ENCODE measurements at places on chromosomes 6 and 20.
A peak's percentile ranks its signal among the peaks of the same experiment; 100 is the strongest.

GRCh38 chr6:165847407-165848085 is 184.5 kb upstream of the PDE10A start:
- DNase-seq: peak; percentile 53

DNA sequence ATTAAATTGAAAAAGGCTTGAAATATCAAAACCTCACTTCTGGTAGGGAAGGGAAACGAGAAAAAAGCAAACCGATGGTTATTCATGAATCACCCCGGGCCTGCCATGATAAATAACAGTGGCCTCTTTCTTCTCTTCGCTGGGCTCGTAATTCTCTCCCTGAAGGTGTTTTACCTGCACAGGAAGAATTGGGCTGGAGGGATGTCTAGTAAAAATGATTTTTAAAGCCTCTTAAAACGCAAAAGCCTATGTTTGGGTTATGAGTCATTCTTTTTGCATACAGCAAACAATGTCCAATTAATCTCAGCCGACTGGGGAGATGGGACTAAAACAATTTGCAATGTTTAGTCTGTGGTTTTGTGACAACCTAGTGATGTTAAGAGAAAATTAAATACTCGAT is 16.8 kb downstream of the LINC00237 start:
- DNase-seq: no peak

DNA sequence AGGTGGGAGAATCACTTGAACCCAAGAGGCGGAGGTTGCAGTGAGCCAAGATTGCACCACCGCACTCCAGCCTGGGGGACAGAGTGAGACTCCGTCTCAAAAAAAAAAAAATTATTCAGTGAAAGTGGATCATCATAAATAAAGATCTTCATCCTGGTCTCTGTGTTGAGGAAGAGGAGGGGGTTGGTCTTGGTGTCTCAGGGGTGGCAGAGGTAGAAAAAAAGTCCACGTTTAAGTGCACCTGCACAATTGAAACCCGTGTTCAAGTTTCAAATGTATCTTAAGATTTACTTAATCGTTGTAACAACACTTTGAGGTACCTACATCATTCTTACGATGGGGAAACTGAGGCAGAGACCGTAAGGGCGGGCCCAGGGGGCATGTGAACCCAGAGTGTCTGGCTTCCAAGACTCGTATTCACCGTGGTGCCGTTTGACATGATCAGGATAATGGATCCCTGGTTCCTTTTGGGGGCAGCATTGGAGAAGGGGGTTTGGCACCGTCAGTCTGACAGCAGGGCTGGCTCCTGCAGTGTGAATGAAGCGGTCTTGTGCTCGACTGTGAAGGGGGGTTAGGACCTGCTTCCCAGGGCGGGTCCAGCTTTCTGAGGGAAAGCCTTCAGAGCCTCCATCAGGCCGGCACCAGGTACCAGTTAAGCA is 32.9 kb upstream of the ID1 start:
- DNase-seq: peak; percentile 66

DNA sequence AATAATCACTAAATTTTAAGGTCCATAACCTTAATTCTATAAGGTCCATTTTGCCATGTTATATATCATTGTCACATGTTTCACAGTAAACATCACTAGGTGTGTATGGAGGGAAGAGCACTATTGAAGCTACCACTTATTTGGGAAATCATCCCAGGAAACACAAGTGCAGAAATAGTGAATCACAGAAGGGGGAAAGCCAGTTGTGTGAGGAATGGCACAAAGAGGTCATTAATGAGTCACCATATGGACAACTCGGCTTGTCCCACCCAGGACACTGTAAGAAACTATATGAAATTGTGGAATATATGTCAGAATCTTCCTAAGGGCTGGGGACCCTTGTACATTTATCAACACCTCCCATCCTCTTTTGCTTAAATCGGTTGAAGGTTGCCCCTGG is 13.7 kb downstream of the BTN3A1 start:
- DNase-seq: no peak

DNA sequence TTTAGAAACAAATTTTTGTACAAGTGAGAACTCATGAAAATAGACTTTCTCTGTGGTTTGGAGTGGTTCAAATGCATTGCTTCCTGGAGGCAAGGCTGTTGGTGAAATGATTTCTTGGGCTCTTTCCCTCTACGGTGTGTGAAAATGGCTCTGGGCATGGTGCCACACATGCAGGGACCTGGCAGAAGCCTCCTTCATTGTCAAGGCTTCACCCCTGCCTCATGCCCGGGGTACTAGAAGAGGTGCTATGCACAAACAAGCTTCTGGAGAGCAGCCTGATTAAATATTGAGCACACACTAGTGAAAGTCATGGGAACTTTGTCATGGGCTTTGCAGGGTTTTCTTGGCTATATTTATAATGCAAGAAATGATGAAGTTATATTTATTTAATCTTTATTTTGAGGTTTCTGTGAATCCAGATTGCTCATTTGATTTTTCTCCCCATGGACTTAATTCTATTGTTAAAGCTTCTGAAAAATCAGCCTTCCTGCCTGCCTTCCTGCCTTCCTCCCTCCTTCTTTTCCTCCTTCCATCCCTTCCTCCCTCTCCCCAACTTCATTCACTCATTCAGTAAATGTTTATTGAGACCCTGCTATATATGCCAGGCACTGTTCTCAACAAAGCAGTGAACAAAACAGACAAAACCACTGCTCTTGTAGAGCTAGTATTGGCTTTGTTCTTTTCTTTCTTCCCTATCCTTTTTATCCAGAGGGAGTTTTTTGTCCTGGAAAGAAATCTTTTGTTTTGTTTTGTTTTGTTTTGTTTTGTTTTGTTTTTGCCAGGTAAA is 21.0 kb downstream of the C6orf89 start:
- DNase-seq: peak; percentile 91

GRCh38 chr20:38764567-38765318 is 16.5 kb downstream of the ACTR5 start:
- no peak for DNase-seq

GRCh38 chr6:160455081-160455480 is 106.9 kb downstream of the SLC22A3 start:
- no peak for DNase-seq

DNA sequence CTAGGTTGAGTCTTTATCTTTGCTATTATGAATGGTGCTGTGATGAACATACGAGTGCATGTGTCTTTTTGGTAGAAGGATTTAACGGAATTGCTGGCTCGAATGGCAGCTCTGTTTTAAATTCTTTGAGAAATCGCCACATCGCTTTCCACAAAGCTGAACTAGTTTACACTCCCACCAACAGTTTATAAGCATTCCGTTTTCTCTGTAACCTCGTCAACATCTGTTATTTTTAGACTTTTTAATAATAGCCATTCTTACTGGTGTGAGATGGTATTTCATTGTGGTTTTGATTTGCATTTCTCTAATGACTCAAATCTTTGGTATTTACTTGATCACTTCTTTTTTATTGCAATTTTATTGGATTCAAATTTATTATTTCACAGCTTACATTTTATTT is 117.4 kb upstream of the HDGFL1 start:
- no peak for DNase-seq

- DNase-seq: no peak
These were observed 19.1 kb downstream of the ZFP64 start for GRCh38 chr20:52172392-52173047.

All from NCI-H1105 treated with DMSO at 0.1 percent for 48 hours (cell line).